Activated CD8-positive, alpha-beta memory T cell treated with anti-CD3 and anti-CD28 coated beads for 1 hour (primary cell): ENCODE measurements at places on chromosomes 1 and 21.

DNA sequence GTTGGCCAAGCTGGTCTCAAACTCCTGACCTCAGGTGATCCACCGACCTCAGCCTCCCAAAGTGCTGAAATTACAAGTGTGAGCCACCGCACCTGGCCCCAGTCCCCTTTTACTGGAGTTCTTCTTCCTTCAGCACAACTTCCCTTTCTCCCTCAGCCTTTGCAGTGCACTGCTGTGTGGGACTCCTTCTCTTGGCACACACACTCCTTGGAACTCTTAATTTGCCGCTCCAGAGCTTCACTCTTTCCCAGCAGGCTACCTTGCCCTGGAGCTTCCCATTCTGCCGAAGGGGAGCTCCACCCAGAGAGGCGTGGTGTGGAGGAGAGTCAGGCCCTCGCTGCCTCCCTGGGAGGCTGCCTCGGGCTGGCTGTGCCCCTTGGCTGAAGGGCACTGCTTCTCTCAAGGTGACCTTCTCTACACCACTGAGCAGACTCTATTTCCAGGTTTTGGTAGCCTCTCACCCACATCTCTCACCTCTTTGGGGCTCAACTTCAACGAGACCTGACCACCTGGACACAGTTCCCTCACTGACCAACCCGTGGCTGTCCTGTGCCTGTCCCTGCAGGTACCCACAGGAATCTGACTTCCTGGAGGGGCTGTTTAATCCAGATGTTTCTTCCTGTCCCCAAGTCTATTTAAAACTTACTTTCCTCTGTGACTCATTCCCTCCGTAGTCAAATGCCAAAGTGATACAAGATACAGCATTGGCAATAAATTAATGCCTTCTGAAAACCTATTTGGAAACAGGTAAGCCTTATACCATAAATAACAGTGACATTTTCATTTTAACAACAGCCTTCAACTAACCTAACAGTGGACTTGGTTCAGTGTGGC, 227.3 kb upstream of the KIAA0040 start:
- no peak for DNase-seq

GRCh38 chr1:236734141-236734765, 48.0 kb downstream of the ACTN2 start:
- DNase-seq = no peak

GRCh38 chr1:178581351-178582303, 68.7 kb downstream of the TEX35 start:
- DNase-seq = no peak

DNA sequence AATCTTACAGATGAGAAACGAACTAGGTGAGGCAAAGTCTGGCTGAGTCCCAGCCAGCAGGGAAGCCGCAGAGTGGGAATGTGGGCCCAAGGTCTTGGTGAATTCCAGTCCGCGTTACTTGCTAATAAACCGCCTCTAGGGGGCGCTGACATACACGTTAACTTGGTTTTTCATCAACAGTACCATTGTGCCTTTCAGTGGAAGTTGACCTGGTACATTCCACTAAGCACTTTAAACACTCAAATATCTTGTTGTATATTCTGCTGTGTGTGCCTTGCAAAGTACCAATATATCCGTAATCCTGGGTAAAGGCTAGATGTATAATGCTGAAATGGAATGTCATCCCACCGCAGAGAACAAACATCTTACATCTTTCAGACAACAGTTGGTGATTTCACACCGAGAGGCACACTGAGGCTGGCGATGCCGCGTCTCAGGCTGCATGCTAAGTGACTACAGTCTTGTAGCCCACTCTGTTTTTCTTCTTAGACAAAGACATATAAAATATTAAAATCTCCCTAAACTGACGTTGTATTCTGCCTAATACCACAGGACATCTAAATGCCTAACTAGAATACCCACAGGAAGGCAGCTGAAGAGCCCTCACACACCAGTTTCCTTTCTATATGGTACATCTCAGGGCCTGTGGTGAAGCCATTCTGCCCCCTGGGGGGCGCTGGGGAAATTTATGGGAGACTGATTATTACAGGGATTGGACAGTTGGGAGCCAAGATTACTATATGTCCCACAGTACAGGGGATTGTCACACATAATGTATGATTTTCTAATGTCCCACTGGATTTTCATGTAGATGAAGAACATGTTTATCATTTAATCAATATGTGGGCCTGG, 49.2 kb upstream of the C1orf198 start:
- DNase-seq = peak; percentile 40

DNA sequence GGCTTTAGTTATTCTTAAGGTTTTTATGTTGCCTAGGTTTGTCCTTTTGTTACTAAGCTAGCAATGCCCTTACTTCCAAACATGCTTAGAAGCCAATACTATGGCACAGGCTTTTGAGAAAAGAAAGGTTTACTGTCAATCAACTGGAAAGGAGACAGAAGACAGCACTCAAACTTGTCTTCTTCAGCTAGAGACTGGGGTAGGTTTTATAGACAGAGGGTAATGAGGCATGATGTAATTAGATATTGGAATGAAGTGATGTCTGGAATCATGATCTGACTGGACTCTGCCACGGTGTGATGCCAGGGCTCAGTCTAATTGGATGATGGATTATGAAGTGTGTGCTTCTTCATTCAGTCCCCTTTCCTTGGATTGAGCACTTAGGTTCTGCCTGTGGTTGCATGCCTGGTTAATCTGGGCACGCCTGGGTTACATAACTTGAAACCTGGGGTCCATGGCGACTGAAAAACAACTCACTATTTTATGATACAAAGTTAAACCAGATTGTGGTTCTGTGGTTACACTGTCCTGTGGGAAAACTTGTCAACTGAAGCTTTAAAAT, 625.8 kb downstream of the BRINP3 start:
- no peak for DNase-seq

- DNase-seq = no peak
These were observed 98.0 kb upstream of the TMPRSS2 start for GRCh38 chr21:41605934-41606285.

DNA sequence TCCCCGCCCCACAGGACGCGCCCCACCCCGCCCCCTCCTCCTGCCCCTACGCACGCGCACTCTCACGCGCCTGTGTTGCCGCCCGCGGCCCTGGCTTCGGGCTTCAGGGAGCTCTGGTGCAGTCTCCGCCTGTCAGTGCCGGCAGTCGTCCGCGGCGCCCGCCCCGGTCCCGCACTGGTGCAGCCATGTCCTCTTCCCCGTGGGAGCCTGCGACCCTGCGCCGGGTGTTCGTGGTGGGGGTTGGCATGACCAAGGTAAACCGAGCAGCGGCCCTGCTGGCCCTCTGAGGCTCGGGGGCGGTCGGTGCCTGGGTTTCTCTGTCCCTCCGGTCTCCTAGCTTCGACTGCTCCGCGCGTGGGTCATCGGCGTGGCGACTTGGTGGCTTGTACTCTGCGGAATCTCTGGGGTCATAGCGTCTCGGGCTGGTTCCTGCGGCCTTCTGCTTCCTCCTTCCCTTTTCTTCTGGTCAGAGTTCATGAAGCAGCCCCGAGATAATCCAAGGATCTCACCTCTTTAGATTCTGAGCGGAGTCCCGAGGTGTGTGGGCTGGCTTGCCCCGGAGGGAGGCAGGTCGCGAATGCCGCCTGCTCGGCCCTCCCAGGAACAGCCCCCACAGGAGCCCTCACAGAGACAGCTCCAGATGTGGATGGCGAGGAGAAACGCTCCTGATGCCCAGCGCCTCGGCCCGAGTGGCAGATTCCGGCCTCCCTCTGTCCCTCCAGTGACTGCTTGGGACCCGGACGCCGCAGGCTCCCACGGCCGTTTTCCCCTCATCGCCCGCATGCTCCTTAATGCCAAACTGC, at the start of gene SCP2:
TSS of gene SCP2 (plus strand) at position 65 of the 803 bp plus-strand sequence. CDS start at position 186, 121 bp downstream.
- peak; percentile 72 for DNase-seq

DNA sequence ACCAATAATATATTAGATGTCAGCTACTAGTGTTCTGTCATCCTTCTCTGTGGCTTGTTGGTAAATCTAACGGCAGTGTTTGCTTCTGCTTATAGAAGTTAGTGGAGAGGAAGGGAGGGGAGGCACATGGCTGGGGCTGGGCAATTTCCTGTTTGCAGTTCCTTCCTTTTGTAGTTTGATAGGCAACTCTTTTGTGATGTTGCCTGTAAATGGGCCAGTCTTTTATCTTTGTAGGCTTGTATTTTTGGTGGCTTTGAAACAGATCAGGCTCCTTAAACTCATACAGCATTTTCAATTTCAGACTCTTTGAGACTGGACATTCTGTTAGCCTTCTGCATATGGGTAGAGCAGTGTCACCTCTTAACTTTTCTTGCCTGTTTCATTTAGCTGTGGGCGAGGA, 48.1 kb downstream of the CDC14A start:
- DNase-seq = peak; percentile 24

DNA sequence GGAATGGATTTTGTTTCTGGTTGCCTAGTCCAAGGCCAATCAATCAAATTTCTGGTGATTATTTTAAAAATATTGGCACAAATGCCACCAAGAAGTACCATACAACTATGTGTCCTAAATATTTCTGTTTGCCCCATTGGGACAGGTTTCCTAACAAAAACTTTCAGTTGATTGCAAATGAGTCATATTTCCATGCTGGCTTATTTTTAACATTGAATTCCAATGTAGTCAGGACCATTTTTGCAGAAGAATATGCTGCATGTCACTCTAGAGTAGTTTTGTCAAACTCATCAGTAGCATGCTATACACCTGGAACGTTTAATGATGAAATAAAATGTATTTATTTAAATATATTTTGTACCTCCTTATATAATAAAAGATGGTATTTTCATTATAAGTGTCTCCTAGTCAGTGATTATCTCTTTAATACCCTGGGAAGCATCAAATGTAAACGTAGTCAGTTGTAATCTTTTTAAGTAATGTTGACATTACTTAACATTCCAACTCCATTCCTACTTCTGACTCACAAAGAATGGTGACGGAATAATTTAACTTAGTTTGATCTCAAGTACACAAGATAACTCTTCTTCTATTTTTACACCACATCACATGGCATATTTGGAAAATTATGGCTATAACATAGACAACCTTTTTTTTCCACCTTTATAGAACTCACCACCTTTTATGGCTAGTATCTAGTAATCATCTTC, 39.0 kb upstream of the USH2A start:
- DNase-seq = no peak

- no peak for DNase-seq
These were observed 17.6 kb downstream of the MTFR1L start for GRCh38 chr1:25837262-25837875.

- DNase-seq = no peak
These were observed 252.2 kb downstream of the ZP4 start for GRCh38 chr1:237638555-237638954.

GRCh38 chr1:177620636-177621190, 349.1 kb downstream of the SEC16B start:
- DNase-seq = no peak

- DNase-seq = no peak
These were observed 14.7 kb downstream of the WNT3A start for GRCh38 chr1:228021355-228022030.

DNA sequence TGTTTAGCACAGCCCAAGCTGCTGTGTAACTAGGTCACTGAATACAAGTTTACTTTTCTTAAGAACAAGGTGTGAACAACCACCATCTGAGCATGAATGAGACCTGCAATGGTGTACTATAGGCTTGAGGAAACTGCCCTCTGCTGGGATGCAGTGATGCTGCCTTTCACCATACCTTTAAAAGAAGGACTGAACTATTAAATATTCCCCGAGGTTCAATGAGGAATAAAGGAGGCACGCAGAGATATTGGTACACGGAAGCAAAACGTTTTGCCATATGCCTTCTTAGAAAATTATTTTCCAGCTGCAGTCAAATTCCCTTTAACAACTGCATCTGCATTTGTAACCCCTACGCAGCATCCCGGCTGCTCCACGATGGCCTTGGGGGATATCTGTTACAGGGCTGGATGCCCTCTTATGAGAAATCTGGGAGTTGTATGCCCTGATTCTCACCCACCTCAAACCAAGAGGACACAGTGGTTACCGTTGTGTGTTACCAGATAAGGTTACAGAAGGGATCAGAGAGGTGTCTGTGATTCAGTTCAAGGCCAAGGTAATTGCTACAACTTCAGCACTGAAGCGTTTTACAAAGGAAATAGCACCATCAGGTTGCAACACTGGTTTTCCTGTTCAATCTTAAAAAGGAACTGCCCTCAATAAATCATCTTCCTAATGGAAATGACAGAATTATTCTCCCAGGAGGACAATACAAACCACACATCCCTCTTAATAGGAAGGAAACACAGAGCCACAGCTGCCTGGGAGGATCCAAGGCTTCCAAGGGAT, 470.5 kb downstream of the LTN1 start:
- no peak for DNase-seq

- no peak for DNase-seq
These were observed 78.9 kb upstream of the LMO4 start for GRCh38 chr1:87249803-87250202.

GRCh38 chr1:233389893-233390292, 62.4 kb downstream of the MAP3K21 start:
- no peak for DNase-seq

- no peak for DNase-seq
These were observed 36.1 kb downstream of the NTPCR start for GRCh38 chr1:232986527-232986922.

DNA sequence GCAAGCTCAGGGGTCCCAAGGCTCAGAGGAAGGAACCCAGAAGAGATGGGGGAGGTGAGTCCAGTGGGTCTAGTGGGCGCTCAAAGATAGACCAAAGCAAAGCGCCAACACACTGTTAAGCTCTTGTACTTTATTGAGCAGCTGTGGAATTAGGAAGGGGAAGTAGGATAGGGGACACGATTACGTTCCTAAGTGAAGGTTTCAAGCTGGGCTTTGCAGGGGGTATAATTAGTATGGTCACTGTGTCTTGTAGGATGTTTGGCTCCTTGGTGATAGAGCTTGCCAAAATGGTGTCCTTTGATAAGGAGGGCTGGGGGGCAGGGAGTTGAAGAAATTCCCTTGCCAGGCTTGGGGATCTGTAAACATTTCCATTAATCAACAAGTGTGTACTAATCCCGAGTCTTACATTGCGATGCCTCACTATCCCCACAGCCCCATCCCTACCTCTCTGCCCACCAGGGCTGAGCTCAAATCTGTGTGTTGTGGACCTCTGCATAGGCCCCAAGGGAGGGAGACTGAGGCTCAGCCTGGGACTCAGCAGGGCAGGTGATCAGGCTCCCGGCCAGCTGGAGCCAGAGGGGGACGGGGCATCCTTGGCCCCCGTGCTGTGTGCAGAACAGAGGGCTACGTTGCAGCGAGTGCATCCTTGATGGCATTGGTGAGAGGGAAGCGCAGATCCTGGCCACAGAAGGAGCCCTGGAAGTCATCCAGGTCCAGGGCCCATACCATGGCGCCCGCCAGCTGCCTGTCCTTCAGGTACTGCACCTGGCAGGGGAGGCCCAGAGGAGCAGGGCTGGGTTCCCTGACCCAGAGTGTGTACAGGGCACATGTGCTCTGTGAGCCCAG, 3.4 kb upstream of the MYBPH start:
- no peak for DNase-seq
